ENCODE measurements at places on chromosomes 6 and 20.

- DNase-seq = no peak
Measured at GRCh38 chr6:169289257-169289618, 35.6 kb upstream of the THBS2 start.

DNA sequence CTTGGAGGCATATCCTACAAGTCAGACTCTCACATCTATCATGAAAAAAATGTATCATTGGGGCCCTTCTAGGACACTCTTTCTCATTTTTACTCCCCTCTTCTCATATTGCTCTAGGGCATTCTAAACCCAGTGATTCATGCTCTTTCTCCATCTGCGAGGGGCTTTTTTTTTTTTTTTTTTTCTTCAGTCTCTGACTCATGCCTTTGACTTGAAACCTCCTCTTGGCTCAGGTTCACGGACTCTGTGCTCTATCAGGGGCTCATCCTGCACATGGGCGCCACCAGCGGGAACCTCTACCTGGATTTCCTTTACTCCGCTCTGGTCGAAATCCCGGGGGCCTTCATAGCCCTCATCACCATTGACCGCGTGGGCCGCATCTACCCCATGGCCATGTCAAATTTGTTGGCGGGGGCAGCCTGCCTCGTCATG is 17.8 kb downstream of the SLC22A1 start:
- DNase-seq = peak; percentile 24

DNA sequence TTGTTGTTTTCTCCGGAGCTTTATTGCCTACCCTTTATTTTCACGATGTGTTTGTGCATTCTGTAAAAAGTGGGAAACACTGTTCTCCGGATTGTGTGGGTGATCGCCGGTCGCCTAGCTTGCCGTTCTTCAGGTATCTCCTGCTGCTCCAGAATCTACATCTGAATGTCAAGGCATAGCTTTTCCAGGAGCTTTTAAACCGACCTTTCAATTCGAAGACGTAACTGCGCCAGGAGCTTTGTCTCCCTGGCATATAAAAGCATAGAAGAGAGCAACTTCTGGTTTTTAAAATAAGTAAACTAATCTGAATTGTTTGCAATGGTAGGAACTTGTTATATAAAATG is 96.0 kb downstream of the HFE start:
- DNase-seq = no peak

GRCh38 chr6:106800379-106800778 is 171.0 kb downstream of the QRSL1 start:
- no peak for DNase-seq

- no peak for DNase-seq
Measured at GRCh38 chr20:41650231-41650948, 32.2 kb upstream of the CHD6 start.

GRCh38 chr6:105815661-105816555 is 270.2 kb upstream of the PRDM1 start:
- no peak for DNase-seq

DNA sequence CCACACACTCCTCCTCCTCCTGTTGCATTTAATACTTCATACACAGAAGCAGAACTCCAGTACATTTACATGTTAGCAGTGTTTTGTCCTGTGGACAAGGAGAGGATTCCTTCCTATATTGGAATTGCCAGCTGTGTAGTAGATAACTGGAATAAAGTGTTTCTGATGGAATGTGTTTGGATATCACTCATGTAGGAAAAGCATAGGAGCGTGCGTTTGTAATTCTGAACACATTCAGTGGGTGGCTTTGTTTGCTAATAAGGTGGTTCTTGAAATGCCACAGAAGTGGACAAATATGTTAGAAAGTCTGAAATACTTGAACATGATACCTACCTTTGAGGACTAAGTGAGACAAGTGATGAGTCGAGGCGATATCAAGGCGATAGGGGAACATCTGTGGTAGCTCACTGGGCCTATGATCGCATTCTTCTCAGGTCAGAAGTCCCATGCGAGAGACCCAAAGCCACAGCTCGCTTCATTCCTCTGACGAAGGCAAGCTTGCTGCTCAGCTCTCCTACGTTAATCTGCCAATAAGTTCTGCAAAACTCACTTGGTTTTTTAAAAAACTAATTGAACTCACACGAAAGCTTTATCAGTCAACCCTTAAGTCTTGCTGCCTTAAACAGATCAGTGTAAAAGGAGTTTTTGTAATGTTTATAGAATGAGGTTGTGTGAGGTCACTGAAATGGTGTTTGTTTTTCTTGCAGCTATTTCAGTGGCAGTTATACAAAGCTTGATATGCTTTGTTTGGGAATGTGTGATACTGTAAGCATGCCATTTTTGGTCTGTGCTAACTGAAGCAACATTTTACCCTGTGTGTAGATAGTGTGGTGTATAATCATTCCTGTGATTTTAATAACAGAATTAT is 159.9 kb downstream of the SOX4 start:
- no peak for DNase-seq

DNA sequence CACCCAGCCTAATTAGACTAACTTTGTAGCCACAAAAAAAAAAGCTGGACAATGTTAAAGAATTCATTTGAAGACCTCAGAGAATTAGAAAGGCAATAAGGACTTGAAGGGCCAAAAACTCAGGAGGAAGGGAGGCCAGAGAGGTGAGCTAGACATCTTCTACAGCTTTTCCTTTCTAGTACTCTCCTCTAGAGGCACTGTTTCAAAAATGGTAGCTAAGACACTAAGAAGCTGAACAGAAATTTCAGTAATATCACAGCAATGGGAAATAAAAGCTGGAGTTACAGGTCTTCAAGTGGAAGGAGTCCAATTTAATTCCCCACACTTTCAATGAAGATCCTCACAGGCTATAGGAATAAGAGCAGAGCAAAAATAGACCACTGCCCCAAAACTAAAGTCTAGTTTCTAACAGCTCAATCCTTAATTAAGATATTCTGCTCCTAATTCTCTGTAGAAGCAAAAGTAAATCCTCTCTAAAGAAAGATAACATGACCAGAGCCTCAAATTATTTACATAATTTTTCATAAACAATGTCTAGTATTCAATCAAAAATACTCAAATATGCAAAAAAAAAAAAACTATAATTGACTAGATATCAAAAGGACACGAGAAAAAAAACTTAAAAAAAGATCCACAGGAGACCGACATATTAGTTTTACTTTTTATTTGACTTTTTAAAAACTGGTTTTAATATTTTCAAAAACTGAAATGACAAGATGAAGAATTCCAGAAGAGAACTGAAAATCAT is 63.7 kb downstream of the RNGTT start:
- DNase-seq = no peak

- peak; percentile 32 for DNase-seq
Measured at GRCh38 chr6:166463359-166464067, 80.8 kb upstream of the MPC1 start.

DNA sequence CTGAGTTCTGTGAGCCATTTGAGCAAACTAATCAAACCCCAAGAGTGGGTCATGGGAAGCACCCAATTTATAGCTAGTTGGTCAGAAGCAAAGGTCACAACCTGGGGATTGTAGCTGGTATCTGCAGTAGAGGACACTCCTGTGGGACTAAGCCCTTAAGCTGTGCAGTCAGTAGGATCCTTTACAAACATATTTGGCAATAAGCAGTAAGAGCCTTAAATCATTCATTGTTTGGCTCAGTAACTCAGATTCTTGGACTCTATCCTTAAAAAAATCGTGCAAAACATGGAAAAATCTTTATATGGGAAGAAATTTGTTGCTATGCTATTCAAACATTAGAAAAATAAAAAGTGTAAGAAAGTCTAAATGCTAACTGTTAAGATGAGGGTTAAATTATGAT is 29.9 kb downstream of the FRK start:
- DNase-seq = peak; percentile 61
